ENCODE measurements at places on chromosomes 7 and 10.

DNA sequence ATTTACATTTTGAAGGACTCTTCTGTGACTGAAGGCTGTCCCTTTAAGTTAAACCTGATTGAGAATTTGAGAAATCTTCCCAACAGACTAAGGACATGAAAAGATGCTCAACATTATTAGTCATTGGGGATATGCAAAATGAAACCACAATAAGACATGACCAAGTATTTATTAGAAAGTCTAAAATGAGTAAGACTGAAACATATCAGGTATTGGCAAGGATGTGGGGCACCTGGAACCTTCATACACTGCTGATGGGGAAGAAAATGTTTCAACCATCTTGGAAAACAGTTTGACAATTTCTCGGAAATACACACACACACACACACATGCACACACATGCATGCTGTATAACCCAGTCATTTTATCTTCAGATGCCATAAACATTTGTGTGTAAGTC, 132.1 kb upstream of the CDK6 start:
- no peak for DNase-seq

GRCh38 chr10:17412323-17412722, 42.1 kb downstream of the ST8SIA6 start:
- no peak for DNase-seq

DNA sequence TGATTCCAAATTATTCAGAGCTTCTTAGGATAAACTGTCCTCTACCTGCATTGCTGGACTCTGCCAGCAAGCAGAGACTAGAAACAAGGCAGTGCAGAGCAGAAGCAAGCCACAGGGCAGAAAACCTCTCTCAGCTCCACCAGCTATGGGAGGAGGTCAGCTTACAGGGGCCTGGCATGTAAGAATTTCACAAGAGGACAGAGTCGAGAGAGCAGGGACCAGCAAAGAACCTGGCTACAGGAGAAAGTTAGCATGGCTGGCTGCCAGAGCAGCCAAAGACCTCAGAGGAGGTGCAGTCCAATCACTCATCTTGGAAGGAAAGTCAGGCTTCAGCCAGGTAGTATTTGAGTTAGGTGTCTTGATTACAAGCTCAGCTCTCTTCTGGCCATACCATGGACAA, 62.9 kb downstream of the ENO4 start:
- no peak for DNase-seq

- DNase-seq, result no peak
Measured at GRCh38 chr7:92563345-92563744, 26.8 kb downstream of the FAM133B start.

- no peak for DNase-seq
Measured at GRCh38 chr7:542713-543500, 23.3 kb upstream of the PDGFA start.

GRCh38 chr7:7272294-7272693, 90.0 kb downstream of the C1GALT1 start:
- no peak for DNase-seq

DNA sequence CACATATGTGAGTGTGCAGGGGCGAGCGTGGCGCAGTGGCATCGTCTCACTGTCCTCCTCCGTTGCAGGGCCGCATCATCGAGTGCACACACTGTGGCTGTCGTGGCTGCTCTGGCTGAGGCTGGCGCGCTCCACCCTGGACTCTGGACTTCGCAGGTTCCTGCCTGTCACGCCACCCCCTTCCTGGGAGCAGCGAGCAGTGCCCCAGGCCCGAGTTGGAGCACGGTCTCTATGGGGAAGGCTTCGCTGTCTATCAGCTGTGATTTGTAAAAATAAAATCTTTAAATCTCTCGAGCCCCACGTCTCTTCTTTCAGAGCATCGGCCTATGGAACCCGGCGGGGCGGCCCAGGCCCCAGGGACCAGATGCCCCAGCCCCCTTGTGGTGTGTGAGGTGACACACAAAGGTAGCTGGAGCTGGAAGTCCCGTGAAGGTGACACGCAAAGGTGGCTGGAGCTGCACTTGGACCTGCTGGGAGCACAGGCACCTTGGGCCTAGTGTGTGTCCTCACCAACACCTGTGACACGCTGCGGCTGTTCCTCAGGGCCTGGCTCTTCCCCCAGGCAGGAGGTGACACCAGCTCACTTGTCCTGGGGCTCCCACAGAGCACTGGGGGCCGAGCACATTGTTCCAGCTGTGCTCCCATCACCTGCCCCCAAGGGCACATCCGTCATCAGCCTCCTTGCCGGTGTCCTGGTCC, 10.7 kb downstream of the BUD31 start:
- DNase-seq, result no peak

GRCh38 chr7:129163875-129164544, 19.5 kb downstream of the TSPAN33 start:
- peak; percentile 61 for DNase-seq

- no peak for DNase-seq
Measured at GRCh38 chr10:102106998-102107397, 13.2 kb downstream of the LDB1 start.

DNA sequence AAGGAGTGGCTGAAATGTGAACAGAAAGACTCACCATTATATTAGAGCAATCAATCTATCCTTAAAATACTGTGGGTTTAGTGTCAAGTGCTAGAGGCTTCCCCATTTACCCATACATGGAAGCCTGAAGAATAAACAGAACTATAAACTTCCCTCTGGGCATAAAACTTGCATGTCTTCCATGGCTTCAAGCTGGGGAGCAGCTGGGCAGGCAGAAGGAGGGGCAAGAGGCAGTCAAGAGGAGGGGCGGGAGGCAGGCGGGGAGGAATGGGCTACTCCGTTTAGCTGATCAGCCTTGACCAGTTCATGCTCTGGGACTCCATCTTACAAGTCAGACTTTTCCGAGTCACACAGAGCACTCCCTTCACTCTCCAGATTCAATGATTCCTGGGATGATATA, 3.5 kb upstream of the PRSS1 start:
- DNase-seq, result no peak

DNA sequence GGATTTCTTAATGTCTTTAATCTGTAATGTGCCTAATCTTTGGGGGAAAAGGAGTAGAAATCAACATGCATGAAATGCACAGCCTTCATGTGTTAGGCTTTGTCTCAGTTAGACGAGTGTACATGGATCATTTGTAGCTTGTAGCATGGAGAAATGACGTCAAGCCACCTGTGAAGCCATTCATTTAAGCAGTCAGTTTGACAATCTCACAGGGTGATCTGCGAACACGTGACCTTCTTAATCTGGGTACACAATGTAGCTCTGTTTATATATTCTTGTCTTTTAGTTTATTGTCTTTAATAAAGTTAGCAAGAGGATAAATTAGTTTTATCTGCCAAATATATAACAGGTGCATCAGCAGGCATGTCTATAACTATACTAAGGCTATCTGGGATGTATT, 351.9 kb upstream of the LRGUK start:
- no peak for DNase-seq

DNA sequence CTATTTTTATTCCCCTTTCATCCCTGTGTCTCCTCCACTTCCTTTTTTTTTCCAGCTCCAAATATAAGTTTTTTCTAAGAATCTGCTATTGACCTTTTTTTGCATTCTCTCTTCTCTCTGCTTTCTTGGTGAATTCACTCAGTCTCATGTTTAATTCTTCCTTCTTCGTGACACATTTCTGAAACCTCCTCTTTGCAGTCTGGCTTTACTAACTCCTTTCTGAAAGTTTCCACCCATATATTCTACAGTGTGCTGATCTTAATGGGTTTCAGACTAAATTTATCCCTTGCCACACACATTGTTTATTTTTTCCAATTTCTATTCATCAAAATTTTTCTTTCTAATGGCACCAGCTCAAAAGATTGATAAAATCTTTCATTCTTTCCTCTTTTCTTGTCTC, 47.8 kb upstream of the CALD1 start:
- no peak for DNase-seq

- DNase-seq, result no peak
Measured at GRCh38 chr7:100515072-100515532, 23.9 kb upstream of the AGFG2 start.

DNA sequence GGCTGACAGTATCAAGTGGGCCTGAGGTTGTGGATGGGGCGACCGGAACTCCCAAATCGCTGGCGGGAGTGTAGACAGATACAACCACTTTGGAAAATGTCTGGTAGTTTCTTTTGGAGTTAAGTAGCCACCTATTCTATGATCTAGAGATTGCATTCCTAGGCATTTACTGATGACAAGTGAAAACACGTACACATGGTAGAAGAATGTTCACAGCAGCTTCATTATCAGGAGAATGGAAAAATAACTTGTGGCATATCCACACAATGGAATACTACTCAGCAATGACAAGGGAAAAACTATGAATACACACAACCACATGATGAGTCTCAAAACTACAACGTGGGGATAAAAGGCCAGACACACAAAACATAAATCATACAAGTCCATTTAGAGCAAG, 146.0 kb downstream of the MYOF start:
- no peak for DNase-seq

DNA sequence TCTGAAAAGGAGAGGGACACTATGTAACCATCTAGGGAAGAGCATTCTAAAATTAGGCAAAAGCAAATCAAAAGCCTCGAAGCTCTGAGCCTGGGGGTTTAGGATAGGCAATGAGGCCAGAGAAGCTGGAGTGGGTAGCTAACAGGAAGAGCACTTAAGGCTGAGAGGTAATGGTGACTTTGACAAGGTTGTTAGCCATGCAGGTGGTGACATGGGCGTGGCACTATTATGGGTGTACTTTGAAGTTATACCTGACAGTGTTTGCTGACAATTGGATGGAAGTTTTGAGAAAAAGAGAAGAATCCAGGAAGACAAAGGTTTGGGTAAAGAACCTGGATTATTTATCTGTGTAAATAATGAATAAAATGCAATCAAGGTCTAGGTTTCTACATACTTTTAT, 383.0 kb upstream of the SEMA3C start:
- no peak for DNase-seq

DNA sequence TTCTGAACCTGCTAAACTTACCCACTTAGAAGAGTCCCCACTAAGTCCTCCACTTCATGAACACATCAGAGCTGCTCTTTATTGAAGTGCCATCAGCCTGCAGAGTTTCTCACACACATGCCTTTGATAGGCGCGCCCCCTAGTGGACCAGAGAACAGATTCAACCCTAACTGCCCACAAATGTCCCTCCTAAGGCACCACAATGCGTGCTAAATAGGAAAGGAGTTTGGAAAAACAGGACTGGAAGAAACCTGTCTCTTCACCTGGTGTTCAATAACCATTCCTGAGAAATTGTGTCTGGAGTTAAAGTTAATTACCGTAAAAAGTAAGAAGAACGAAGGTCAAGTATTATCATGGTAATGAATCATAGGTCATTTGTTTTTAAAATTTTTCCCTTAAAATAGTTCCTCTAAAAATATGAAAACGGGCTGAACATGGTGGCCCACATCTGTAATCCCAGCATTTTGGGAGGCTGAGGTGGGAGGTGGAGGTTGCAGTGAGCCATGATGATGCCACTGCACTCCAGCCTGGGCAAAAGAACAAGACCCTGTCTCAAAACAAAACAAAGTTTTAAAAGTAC, 249.7 kb downstream of the ELMO1 start:
- peak; percentile 66 for DNase-seq

- DNase-seq, result no peak
Measured at GRCh38 chr10:16957038-16957437, 139.8 kb upstream of the RSU1 start.

- DNase-seq, result no peak
Measured at GRCh38 chr7:143980746-143981510, 19.2 kb upstream of the OR6B1 start.

GRCh38 chr7:156194813-156195212, 382.6 kb upstream of the SHH start:
- DNase-seq, result no peak

DNA sequence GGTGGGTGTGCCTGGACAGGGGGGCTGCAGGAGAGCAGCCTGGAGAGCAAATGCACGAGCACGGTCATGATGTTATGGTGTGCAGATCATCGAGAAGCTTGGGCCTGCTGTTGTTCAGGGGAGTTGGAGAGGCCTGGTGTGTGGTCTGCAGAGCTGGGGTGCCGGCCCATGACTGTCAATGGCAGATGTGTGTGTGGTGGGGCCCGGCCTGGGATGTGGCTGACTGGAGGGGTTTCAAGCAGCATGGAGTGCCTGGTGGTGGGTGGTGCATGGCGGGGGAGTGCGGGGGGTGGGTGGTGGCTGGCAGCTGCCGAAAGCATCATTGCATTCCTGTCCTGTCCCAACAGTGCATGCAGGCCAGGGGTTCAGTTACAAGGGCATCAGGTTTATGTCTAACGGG, 122.6 kb downstream of the DOCK1 start:
- no peak for DNase-seq

- DNase-seq, result no peak
Measured at GRCh38 chr7:64602518-64602917, 39.6 kb upstream of the ZNF680 start.

GRCh38 chr7:29109899-29110298, 36.4 kb downstream of the CPVL start:
- DNase-seq, result no peak

GRCh38 chr7:11810043-11810625, 21.9 kb downstream of the THSD7A start:
- DNase-seq, result no peak

DNA sequence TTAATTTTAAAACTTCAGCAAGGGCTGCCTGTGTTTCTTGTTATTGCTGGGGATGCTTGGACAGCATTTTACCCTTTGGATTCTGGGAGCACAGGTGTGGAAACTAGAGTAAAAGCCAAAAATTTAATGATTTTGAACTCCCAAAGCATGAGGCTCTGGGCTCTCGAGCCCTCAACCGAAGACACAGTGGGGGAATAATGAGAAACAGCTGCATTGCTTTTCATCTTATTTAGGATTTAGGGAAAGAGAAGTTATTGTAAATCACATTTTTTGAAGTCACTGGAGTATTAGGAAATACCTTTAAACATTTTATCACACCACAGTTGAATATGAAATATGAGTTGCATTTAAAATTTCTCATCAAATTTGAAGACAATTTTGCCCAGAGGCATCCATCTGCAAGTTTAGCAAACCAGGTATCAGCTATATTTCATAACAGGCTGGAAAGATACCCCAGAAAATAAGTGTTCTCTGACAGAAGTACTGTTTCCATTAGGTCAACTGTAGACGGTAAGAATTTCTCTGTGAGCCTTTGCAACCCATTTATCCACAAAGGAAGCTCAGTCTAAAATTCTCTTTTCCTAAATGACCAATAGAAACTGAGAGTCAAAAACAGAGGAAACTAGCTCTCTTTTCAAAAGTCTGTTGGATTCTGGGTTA, 290.6 kb upstream of the PHYHIPL start:
- DNase-seq, result no peak

DNA sequence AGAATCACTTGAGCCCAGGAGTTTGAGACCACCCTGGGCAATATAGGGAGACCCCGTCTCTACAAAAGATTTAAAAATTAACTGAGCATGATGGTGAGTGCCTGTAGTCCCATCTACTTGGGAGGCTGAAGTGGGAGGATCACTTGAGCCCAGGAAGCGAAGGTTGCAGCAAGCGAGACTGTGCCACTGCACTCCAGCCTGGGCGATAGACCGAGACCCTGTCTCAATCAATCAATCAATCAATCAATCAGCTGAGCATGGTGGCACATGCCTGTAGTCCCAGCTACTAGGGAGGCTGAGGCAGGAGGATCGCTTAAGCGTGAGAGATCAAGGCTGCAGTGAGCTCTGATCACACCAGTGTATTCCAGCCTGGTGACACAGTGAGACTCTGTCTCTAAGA, 40.5 kb downstream of the DNAJB12 start:
- DNase-seq, result no peak

- no peak for DNase-seq
Measured at GRCh38 chr7:95169678-95170077, 154.7 kb downstream of the PON1 start.

Data from germinal center (tissue), 1 donor.